NCI-H2171 treated with DMSO at 0.1 percent for 48 hours (cell line): ENCODE measurements at places on chromosomes 5 and 9.

GRCh38 chr5:151592855-151593408 is 1.8 kb upstream of the FAT2 start:
- DNase-seq: no peak

DNA sequence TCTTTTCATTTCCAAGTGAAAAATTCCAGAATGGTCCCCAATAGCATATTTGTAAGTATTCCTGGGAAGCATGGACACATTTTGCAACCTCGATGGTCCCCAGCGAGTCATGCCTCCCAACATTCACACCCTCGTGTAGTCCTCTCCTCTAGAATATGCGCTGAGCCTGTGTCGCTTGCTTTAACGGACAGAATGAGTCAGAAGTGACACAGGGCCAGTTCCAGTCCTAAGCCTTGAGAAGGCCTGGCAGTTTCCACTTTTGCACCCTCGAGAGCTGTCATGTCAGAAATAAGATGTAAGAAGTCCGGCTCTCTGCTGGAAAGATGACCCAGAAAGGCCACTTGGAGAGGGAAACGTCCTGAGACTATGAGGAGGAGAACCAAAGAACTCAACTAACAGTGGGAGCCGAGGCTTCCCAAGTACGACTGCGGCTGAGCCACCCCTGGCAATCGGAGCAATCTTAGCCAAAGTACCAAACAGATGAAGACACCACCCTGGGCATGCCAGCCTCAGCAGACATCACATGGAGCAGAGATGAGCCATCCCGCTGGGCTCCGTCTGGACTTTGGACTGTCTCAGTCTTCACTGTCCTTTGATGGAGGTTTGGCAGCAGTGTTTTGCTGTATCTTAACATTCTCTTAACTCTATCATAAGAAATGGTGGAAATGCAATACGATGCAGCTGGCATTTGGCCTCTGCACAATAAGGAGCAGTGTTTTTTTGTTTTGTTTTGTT is 42.6 kb upstream of the GFPT2 start:
- no peak for DNase-seq

DNA sequence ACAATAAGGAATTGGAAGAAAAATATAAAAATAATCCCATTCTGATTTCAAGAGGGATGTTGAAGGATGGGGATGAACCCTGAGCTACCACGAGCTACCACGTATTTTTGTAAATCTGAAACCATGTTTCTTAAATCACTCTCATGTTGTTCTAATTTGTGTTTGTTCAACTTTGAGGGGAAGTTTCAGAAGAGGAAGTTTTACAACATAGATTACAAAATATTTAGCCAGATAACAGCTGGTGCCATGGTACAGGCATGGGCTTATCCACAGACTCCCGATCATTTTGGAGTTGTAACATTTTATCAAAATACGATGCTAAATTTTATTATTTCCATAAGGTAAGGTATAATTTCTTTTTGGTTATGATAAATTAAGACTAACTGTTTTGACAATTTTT is 15.2 kb downstream of the CCDC125 start:
- no peak for DNase-seq

GRCh38 chr5:7755958-7756357 is 95.0 kb downstream of the CFAP90 start:
- DNase-seq: no peak

DNA sequence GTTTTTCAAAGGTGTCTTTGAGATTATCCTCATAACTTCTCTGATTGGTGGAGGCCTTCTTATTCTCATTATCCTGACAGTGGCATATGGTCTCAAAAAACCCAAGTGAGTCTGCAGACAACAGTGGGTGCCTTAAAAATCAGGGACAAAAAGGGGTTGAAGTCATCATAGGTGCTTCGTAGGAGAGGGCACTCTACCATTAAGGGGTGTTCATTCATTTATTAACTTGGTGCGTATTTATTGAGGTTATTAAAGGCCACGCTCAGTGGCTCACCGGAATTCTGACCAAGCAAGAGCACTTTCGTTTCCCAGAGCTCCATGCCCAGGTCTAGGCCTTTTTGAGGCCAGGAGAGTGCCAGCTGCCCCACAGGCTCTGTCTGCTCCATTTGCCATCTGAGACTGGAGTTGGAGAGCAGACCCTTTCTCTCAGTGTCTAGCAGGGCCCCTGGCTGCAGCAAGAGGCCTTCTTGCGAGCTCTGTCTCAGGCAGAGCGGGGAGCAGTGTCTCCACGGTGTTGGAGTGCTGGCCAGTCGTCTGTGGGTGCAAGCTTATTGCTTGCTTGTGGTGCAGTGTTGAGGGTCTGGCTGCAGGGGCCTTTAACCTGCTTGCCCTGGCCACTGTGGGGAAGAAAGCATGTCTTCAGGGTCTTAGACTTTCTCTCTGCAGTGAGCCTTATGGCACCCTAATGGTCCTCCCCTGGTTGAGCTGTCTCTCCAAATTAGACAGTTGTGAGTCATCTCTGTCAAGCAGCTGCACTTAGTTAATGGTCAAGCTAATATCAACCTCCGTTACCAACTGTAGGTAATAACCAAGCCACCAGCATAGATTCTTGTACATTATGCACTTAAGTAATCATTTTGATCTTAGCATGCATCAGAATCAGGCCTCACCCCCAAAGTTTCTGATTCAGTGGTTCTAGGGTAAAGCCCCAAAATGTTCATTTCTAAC is 62.6 kb downstream of the IL31RA start:
- no peak for DNase-seq

GRCh38 chr5:37206736-37207135 is 42.4 kb downstream of the CPLANE1 start:
- no peak for DNase-seq

DNA sequence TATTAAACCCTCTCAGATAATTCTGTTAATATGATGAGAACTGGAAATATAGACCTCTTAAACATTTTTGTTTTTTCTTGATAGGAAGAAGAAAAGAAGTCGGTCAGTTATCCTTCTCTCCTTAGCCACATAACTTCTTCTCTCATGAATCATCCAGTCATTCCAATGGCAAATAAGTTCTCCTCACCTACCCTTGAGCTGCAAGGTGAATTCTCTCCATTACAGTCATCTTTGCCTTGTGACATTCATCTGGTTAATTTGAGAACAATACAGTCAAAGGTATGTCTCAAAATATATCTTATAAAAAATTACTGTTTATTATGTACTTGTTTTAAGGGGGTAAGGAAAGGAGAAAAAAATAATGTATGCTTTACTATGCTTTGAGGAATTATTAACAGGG is 165.3 kb downstream of the MAN2A1 start:
- DNase-seq: no peak
